ENCODE measurements at places on chromosomes 12 and 14.

DNA sequence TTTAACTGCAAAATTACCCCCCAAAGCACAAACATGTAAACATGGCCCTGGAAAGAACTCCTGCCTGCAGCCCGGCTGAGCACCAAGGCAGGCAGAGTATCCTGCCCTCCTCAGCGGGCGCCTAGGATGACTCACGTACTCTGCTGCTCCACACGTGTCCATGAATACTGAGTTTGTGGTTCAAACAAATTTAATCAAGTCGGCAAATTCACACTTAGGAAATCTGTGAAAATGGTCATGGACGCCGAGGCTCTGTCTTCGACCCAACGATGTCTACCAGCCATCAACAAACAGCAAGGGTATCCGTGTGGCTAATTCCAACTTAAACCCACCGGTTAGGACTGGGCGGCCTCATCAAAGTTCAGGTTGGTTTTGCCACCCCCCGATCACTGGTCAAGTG is 25.5 kb downstream of the GOLGA3 start:
- no peak for DNase-seq

DNA sequence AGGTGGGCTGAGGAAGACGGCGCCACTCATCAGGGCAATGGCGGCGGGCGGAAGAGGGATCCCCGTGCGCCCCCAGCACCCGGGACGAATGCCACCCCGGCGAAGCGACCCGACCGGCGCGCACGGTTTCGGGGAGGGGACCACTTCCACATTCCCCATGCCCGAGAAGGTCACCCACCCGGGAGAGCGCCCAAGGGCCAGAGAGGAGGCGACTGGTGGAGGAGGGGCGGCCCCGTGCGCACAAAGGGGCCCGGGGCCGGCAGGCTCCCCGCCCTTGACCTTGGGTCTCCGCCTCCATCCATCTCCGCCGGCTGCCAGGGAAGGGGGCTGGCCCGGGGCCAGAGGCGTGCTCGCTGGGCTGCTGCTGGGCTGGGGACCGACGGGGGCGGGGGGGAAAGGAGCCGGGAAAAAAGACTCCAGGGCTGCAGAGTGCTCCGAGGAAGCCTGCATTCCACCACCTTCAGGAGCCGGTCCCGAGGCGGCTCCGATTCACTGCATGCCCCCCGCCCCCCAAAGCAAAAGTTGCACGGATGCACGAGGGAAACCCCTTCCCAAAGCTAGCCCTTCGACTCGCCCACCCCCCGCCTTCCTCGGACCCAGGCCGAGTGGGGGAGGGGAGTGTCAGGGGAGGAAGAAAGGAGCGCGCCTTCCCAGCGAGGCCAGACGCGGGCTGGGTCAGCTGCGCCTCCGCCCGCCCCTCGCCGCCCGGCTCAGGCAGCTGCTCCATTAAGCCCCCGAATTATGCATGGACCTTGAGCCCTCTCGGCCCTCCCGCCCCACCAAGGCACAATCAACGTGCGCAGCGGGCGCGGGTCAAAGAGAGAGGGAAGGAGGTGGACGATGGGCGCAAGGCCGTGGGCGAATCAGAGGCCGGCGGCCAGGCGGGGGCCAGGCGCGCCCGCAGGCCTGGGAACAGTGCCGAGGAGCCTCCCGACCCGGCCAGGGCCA is 26.2 kb downstream of the BCL11B start:
- no peak for DNase-seq

DNA sequence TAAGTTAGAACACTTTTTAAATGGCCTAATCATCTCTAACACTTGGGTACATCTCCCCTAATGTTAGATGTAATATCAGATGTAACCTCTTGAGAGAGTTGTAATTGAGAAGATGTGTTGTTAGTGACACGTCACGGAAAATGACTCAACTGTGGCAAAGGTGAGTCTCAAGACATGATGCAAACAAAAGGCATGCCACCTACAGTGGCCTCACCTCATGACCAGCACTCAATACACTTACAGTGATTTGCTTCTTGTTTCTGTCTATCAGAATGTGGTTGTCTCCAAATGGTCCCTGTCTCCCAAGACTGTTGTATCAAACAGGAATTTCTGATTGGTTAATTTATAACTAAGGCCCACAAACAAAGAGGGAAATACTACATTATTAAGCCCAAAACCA is 91.2 kb downstream of the SLC25A21 start:
- no peak for DNase-seq

DNA sequence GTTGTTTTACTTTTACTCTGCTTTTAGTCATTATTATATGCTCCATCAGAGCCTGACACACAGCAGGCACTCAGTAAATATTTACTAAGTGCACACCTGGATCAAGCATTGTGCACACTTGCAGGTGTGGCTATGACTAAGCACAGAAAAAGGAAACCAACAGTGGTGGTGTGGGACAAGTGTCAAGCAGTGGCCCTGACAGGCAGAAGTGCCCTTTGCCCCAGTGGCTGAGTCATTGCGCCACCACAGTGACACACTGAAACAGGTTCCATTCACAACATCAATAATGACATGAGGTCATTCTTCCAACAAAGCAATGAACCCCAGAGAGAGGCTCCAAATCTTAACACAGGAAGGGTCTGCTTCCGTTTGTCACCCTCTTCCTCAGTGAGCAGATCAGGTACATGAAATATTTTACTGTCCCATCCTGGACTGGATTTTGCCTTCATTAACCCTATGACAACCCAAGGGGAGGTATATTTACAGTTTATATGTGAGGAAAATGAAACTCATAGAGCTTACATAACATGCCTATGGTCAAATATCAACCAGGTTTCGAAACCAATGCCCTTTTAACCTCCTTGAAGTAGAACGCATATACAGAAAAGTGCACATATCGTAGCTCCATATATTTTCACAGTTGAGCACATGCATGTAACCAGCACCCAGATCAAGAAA is 82.6 kb upstream of the GTF2A1 start:
- no peak for DNase-seq

DNA sequence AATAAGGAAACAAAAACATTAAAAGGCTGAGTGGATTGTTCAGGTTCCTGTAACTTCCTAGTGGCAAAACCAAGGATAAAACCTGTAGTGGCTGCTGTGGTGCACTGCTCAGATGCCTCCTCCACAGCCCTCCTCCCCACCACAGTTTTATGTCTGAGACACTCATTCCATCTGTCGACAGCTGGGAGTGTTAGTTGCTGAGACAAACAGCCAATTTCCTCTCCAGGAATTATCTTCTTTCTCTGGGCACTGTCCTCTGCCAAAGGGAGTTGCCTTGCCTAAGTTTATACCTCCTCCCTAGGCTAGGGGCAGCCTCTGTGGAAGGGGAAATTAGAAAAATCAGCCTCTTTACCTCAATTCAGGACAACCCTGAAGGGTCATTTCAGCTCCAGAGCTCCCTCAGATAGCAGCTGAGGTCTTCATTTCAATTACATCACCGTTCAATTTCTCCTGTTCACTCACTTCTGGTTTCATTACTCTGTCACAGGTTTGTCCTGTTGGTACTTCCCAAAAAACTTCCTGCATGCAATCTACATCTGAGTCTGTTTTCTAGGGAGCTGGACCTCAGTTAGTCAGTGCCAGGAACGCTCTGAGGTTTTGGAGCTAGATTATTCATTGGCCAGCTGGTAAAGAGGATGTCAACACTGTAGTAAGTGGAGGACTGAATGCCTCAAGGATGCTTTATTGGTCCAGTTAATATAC is 74.9 kb upstream of the ATP2B1 start:
- no peak for DNase-seq

- no peak for DNase-seq
Observed at GRCh38 chr14:100165376-100165775, 5.9 kb upstream of the DEGS2 start.

DNA sequence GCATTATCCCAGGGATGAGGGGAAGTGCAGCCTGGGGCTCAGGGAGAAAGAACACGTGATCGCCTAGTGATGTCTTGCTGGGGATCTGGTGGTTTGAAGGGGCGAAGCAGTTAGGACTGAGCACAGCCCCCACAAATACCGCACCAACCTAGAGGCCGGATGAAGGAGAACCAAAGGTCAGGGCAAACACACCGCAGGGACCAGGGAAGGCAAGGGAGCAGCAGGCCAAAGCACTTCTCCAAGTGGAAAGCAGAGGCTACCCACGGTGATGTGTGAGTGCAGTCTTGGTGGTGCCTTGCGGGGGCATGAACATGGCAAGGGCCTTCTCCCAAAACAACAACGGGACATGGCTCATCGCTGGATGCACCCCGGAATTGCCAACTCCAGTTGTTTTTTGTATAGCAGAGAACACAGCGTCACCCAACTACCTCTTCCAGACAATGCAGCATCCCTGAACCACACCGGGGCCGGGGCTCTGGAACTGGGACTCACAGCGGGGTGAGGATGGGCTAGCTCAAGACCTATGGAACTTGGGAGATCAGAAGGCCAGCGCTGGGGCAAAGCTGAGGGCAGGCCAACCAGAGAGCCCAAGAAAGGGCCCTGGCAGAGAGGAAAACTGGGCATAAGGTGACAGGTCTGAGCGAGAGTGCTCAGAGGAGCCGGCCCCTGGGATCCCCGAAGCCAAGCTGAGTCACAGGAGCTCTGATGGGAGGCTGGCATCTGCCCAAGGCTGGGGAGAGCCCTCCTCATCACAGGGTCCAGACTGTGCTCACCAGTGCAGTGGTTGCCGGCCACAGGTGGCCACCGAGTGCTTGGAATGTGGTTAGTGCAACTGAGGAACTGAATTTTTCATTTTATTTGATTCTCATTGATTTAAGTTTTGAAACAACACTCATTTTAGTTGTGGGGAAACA is 11.1 kb downstream of the GALNT16 start:
- DNase-seq = no peak

GRCh38 chr12:106801830-106802533 is 27.5 kb downstream of the RIC8B start:
- DNase-seq = no peak

Measured in aorta (tissue), 5 donors.